ENCODE measurements at places on chromosomes 2 and 18.

DNA sequence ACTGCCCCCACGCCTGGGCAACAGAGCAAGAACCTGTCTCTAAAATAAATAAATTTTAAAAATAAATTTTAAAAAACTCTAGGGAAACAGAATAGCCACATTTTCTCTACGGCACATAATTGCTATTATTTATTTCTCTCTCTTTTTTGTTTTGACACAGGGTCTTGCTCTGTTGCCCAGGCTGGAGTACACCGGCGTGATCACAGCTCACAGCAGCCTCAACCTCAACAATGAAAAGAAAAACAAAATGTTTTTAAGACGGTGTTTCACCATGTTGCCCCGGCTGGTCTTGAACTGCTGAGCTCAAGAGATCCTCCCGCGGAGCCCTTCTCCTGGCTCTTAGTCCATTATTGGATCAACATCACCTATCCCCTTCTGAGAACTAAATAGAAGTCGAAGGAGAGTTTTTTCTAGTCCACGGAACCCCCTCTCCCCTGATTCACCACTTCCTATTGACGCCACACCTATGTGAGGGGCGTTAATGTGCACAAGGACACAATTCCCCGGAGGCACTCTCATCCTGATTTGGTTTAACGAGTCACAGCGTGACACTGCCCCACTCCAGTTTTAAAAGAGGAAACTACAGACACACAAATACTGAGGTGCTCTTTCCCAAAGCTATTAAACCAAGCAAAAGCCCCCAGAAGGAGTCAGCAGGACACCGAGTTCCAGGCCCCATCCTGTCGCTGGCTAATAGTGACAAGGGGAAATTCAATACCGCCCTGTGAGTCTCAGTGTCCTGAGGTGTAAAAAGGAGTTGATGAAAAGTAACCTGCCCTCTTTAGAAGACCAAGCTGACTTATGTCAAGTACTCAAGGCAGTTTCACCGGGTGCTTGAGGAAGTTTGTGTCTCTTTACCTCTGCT lies 1.1 kb downstream of the NPC1 start:
- no peak for DNase-seq

- no peak for DNase-seq
Measured at GRCh38 chr18:22667616-22668422, 250.1 kb upstream of the CTAGE1 start.

DNA sequence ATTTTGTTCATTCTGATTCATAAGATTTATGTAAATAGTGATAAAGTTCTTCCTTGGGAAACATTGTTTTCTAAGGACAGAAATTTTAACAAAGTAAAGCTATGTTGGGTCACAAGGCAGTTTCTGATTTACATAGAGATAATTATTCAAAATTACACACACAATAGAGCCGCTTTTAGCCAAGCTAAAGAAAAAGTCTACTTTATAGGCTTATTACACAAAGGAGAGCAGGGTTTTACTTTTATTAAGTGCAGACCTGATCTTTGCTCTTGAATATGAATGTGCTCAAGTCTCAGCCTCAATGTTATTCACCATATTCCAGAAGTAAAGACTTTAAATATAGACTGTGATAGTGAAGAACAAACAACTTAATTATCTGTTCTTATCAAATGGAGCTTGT lies 787.8 kb upstream of the LINC00305 start:
- DNase-seq = no peak

DNA sequence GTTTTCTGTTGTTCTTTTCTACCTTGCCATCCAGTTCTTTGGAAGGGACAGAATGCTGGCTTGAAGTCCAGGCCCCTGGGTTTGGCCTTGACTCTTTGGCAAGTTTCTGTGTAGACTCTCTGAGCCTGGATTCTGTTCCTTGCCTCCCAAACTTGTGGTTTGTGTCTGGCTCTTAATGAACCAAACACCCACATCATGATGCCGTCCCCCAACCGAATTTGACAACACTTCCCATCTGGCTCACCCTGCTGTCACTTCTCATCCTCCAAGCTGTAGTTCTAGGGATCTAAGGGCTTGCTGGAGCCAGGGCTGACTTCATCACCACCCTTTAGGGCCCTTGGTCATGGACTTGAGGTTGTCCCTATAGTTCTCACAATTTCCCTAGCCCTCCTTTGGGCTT lies 68.9 kb upstream of the CELF4 start:
- DNase-seq = no peak

- no peak for DNase-seq
Measured at GRCh38 chr2:168907940-168908662, 7.0 kb downstream of the G6PC2 start.

Data from right forelimb (tissue), 1 donor.